ENCODE measurements at places on chromosomes 6 and 20. TPM values are rescaled to one million over a fixed set of nuclear protein-coding genes. Genes with fewer than 3 reads are reported as not detected.

Gene PRSS16
- total RNA-seq, result 2.7 TPM

Gene PRDM1
- total RNA-seq, result 4.5 TPM

Gene SLC13A3
- 0.13 TPM for total RNA-seq

Gene SYNGAP1
- total RNA-seq, result 3.5 TPM

Gene VGLL2
- not detected for total RNA-seq

Gene ADGRF5
- not detected for total RNA-seq

Gene HUS1B
- 0.20 TPM for total RNA-seq
